Activated T-cell treated with anti-CD3 and anti-CD28 coated beads for 48 hours (primary cell): ENCODE measurements at places on chromosomes 7 and 10.

GRCh38 chr10:131703941-131704340 lies 196.9 kb upstream of the PPP2R2D start:
- no peak for DNase-seq

DNA sequence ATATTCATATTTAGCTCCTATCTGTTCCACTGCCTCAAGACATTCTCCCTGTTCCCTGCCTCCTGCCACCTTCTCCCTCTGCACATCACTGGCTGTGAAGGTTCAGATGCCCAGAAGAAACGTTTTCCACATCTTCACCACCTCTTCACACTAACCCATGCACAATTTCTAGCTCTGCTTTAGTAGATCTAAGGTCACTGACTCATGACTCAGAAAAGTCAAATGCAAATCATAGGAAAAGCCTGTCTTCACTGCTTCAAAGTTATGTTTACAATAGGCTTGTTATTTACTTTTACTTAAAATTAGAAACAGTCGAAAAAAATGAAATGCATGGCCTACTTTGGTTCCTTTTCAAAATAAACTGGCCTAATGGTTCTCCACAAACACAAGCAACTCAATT lies 2.5 kb downstream of the SCRN1 start:
- DNase-seq, result no peak

- DNase-seq, result no peak
Observed at GRCh38 chr10:12638781-12639180, 289.4 kb downstream of the CAMK1D start.

DNA sequence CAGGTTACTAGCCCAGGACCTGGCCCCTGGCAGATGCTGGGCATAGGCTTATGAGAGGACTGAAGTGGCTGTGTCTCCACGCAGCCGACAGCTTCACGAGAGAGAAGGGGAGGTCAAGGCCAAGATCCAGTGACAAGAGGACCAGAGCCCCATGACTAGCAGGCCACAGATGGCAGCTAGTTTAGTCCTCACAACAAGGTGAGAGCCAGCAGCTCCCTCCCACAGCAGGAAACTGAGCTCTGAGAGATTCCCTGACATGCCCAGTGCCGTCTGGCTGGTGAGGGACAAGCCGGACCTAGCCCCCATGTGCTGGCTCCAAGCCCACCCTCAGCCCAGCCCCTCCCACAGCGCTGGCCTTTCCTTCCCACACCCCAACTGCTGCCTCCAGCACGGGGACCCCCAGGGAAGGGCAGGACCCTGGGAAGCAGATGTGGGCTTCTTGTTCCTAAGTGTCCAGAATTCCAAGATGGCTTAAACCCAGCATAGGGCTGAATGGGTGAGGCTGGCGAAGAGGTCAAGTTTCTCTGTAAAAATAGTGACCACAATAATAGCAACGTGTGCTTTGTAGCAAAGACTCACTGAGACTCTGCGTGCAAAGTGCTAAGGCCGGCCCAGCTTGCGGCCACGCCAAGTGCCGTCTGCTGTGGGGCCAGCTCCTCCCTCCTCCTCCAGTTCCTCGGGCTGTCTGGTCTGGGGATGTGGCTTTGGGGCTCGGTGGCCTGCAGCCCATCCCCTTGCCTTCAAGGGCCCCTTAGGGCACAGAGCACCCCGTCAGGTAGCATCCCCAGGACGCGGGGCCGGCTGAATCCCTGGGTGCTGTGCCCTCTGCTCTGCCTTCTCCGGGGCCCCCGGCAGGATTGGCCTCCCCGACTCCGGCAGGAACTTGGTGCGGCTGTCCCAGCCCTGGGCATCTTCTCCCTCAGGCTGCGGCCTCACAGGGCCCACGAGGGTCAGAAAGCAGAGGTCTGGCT lies 7.8 kb upstream of the FAM20C start:
- no peak for DNase-seq

DNA sequence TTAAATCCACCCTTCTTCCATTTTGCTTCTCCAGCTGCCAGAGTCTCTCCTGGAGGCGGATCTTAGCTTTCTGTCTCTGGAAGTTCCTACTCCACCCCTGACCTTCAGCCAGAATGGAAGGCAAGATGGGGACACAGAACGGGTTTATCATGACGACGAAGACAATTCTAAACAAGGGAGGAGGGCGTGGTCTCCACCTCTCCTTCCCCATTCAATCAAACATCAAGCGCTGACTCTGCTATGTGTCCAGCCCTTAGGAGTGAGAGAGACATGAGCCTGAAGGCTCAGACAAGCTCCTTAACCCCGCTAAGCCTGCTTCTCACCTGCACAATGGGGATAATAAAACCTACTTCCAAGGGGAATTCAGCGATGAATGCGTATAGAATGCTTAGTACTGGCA lies 3.1 kb downstream of the CYP17A1 start:
- no peak for DNase-seq

DNA sequence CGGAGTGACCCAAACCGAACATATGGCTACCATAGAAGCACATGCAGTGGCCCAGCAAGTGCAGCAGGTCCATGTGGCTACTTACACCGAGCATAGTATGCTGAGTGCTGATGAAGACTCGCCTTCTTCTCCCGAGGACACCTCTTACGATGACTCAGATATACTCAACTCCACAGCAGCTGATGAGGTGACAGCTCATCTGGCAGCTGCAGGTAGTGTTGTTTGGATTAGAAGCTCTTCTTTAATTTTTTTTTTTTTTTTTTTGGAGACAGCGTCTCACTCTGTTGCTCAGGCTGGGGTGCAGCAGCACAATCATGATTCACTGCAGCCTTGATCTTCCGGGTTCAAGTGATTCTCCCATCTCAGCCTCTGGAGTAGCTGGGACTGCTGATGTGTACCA lies 45.8 kb downstream of the NRF1 start:
- DNase-seq, result no peak

GRCh38 chr7:98878365-98879197 lies at the start of gene TRRAP:
Gene TRRAP (plus strand): TSS chr7:98878532. CDS start chr7:98881151, 2,619 bp downstream.
- peak; percentile 80 for DNase-seq

GRCh38 chr7:40499718-40500117 lies 364.9 kb downstream of the SUGCT start:
- no peak for DNase-seq

GRCh38 chr7:5541087-5541992 lies 117.7 kb upstream of the TNRC18 start:
- DNase-seq, result no peak

- no peak for DNase-seq
Observed at GRCh38 chr10:36638462-36639155, 486.8 kb upstream of the ANKRD30A start.

- DNase-seq, result no peak
Observed at GRCh38 chr10:123391275-123392028, 237.2 kb downstream of the BUB3 start.

GRCh38 chr10:29734962-29735627 lies 100.3 kb upstream of the SVIL start:
- peak; percentile 53 for DNase-seq

DNA sequence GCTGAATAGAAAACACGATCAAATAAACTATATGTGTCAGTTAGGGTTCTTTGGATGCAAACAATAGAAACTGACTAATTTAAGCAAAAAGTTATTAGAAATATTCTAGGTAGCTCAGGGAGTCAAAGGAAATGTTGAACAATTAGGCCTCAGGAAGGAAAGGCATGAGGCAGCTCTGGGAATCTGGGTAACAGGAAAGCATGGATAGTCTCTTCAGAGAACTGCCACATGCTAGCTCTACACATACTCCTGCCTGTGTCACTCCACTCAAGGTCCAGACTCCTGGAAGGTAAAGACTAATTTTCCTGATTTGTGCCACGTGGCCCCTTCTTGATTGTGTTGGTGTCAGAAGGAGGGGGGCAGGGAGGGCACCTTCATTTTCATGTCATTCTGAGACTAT lies 23.8 kb upstream of the PTTG1IP2 start:
- no peak for DNase-seq

GRCh38 chr7:8208816-8209215 lies 53.2 kb downstream of the ICA1 start:
- no peak for DNase-seq

- DNase-seq, result no peak
Observed at GRCh38 chr7:44272456-44272855, 52.9 kb downstream of the CAMK2B start.

DNA sequence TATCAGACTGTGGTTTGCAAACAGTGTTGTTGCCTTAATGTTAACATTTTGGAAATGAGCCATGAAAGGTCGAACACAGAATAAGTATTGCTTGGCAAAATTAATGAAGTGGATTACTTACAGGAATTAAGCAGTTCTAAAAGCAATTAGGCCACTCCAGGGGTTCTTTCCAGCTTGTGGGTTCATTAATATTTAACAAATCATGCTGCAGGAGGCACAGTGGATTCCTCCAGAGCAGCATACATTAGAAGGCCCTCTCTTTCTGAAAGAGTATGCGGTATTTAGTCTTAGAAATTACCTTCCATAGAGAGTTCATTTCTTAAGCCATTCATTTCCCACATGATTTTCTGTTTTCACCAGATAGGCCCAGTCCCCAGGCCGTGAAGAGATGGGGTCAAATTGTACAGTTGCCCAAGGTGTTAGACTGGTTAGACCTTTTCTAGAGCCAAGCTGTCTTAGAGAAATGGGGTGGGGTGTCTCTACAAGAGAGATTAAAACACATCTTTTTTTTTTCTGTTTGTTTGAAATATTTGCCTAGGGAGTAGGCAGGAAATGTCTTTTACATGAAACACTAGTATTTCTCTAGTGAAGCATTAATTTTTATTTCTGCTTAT lies 40.0 kb upstream of the AGR3 start:
- no peak for DNase-seq

DNA sequence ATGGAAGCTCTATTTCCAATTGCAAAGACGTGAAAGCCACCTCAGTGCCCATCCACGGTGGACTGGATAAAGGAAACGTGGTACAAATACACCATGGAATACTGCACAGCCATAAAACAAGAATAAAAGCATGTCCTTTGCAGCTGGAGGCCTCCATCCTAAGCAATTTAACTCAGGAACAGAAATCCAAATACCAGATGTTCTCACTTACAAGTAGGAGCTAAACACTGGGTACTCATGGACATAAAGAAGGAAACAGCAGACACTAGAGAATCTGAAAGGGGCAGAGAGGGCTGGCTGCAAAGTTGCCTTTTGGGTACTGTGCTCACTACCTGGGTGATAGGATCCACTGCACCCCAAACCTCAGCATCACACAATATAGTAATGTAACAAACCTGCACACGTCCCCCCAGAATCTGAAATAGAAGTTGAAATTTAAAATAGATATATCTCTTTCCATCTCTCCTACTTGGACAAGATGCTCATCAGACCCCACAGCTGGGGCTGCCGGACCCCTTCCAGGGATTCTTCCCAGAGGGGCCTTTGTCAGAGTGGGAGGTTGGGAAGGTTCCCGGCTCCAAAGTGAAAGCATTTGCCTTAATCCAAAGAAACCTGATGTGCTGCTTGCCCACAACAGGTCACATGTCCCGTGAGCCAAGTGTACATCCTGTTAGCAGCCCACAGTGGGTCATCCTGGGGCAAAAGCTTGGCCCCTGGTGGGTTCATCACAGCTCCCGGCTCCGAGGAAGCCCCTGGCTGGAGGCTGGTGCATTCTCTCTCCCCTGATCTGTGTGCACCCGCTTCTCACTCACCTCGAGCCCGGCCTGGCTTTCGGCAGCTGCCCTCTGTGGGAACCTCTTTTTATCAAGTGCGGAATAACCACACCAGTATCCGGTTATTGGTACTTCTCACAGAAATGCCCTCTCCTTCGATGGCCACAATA lies 172.3 kb upstream of the PPP2R2D start:
- DNase-seq, result no peak

DNA sequence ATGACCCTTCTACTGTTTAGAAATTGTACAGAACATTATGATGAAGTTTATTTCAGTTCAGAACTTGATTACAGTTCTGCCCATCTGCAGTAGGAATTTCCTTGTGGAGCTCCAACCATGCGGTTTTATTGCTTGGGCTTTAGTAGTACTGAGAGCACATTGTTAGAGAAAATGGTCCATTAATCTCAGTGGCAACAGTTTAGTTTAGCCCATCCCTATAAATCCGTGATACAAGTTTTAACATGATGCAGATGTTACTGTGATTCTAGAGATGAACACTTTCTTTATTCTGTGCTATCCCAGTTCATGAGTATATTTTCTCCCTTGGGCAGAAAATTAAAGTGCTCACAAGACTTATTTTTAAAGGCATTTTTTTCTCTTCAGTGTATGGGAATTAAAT lies 84.8 kb upstream of the FZD8 start:
- no peak for DNase-seq

GRCh38 chr10:24790073-24790472 lies 66.4 kb upstream of the ARHGAP21 start:
- DNase-seq, result no peak

DNA sequence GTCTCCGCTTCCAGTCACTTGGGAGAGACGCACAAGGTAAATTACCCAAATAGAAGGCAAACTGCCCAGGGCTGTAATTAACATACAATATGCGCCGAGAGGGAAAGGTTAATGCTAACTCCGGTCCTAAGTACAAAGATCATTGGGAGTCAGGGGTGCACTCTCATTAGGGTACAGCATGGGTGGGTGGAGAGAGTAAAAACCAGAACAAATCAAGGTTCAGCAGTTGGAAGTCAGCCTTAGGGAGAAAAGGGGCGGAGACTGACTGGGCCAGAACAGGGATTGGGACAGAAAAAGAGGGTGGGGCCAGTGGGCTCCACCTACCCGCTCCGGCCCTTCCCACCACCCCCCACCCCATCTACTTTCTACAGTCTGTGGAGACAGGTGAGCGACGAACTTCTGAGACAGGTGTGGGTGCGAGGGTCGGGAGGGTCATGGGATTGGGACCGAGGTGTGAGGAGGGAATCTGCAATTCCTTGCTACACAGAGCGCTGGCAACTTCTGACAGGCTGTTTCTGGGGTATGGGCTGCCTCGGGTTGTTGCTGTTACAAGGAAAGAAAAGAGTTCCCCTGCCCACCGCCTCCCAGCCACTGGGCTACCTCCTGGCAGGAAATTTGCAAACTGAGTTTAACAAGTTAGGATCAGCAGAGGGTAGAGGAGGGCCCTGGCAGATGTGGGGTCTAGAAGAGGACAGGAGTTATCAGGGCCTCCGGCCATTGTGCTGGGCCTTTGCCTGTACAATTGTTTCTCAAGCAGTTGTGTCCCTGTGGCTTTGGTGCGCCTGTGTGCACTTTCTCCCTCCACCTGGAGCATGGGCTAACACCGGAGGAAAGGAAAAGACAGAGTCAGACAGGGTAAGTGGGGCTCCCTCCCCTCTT lies at the start of gene TMEM139:
TSS of gene TMEM139 (plus strand) at position 368 of the 879 bp plus-strand sequence. CDS start 1,000 bp downstream, outside the sequence.
- no peak for DNase-seq

DNA sequence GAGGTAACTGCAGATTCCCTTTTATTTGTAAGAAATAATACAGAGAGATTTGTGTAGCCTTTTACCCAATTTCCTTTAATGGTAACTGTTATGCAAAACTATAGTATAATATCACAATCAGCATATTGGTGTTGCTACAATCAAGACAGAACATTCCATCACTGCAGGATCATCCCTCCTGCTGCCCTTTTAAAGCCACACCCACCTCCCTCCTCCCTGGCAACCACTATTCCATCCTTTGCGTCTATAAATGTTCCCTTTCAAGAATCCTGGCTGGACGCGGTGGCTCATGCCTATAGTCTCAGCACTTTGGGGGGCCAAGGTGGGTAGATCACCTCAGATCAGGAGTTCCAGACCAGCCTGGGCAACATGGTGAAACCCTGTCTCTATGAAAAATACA lies 13.2 kb downstream of the ACBD7 start:
- no peak for DNase-seq
